ENCODE measurements at places on chromosomes 12 and 14.

DNA sequence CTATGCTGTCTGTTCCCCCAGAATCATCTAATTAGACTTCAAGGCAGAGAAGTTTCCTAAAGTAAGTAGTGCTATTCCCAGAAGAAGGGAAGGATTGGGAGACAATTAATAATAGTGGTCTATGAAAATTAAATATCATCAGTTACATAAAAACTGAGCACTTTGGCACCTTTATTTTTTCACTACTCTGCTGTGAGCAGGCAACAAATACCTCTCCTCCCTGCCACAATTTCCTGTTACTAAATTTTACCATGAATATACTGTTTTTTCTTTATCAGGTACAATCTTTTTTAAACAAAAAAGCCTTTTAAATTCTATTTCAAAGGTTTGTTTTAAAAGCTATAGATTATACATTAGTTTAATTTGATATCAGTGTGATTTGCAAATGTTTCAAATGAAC, 29.4 kb upstream of the KRAS start:
- no peak for ATAC-seq

GRCh38 chr12:110578694-110579534, 4.2 kb downstream of the PPTC7 start:
- ATAC-seq = no peak

- ATAC-seq = no peak
Measured at GRCh38 chr12:42163913-42164312, 19.2 kb upstream of the GXYLT1 start.

- peak; percentile 93 for ATAC-seq
Measured at GRCh38 chr14:22391908-22392565, 197.0 kb downstream of the DAD1 start.

- no peak for ATAC-seq
Measured at GRCh38 chr12:9669534-9669933, at the start of gene CLEC2D. TSS of gene CLEC2D (plus strand) at chr12:9669713. CDS start at chr12:9669735, 22 bp downstream.

DNA sequence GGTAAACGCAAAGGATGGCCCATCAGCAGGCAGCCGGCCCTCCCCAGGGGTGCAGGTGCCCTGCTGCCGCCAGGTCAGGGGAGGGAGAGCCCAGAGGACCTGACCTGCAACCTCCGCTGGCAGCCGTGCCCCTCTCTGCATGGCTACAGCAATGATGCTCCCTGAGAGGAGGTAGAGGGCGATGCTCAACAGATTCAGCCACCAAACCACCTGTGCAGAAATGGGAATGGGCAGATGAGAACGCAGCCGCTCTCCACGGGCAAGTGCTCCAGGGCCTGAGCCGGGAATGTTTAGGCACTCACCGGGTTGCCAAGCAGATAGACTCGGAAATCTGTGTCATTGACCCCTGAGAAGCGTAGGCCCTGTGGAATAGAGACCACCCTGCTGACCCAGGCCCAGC, 8.7 kb upstream of the NGB start:
- no peak for ATAC-seq

DNA sequence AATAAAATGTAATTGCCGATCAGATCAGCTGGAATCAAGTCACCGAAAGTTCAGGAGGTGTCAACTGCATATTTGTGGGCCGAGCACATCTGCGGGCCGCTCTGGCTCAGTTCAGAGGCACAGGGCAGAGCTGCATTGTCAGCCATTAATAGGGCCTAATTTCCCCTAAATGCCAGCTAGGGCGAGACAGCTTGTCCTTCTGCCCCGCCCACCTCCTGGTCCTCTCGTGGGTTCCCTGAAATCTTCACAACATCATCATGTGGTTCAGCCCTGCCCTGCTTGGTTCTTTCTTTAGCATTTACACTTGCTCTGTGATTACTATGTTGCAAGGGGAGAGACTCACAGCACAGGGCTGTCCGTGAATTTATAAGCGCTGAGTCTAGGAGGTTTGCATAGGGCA, 148.9 kb downstream of the CHST11 start:
- peak; percentile 18 for ATAC-seq

- ATAC-seq = no peak
Measured at GRCh38 chr12:19437996-19438395, 1.3 kb upstream of the AEBP2 start.

GRCh38 chr12:103178366-103179080, 221.0 kb downstream of the ASCL1 start:
- ATAC-seq = no peak

DNA sequence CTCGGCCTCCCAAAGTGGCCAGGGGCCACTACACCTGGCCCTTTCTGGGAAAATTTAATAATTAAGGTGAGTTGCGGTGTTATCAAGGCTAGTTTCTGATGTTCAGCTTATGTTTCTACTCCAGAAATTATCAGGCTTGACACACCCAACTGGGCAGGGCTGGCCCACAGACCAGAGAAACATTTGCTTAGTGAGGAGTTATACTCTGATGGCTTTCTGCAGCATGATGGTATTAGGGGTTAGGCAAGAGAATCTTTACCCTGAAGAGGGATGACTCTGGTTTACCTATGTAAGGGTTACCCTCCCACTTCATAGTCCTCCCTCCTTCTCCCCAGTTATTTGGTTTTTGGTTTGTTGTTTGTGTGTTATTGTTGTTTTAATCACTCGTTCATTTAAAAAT, 24.5 kb upstream of the HECTD1 start:
- no peak for ATAC-seq

DNA sequence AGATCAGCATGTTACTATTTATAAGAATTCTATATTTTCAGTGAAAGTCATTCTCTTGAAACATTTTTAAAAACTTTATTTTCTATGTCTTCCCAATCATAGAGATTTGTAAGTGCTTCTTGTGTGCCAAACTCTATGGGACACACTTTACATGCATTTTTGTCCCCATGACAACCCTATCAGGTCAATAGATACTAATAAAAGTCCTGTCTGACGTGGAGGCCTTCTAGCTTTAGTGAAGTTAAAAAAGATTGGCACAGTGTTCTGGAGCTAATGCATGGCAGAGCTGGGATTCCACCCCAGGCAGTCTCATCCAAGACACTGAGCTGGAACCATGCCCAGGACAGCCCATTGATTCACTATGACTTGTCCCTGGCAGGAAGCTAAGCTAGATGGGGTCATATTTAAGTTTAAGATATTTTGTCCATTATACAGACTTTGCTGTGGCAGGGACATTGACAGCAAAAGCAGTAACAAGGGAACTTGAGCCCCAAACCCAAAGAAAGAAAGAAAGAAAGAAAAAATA, 28.1 kb downstream of the TTC6 start:
- no peak for ATAC-seq

GRCh38 chr12:57521525-57522010, 1.1 kb upstream of the MBD6 start:
- no peak for ATAC-seq

DNA sequence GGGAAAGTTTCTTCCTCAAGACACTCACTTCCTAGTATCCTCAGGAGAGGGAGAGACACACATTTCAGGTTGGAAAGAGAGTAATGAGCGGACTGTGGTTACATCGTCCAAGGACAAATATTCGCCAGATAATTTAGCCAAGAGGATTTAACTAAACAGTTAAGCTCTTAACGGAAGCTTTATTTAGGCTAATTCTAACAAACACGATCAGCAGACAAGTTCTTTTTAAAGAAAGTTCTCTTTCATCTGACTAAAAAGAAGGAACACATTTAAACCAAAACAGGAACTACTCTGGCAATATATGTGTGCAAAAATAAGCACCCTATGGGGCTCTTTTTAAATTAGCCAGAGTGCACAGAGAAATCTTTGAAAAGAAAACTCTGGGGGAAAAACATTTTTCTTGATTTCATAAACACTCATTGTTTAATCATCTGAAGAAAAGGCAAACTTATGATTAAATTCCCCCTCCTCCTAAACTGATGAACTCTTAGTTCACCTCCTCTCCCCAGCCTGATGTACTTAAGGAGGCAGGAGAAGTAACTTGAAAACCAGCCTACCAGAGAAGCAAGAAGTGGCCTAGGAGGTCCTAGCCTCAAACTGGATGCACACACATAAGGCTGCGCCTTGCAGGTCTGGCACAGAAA, 13.3 kb upstream of the BTG1 start:
- no peak for ATAC-seq

- no peak for ATAC-seq
Measured at GRCh38 chr14:99377951-99378350, 102.7 kb downstream of the SETD3 start.

- no peak for ATAC-seq
Measured at GRCh38 chr12:106255952-106256351, 8.1 kb upstream of the CKAP4 start.

- ATAC-seq = no peak
Measured at GRCh38 chr12:65656156-65656882, 168.0 kb upstream of the HMGA2 start.

GRCh38 chr14:81265636-81266169, 44.9 kb upstream of the GTF2A1 start:
- ATAC-seq = no peak

DNA sequence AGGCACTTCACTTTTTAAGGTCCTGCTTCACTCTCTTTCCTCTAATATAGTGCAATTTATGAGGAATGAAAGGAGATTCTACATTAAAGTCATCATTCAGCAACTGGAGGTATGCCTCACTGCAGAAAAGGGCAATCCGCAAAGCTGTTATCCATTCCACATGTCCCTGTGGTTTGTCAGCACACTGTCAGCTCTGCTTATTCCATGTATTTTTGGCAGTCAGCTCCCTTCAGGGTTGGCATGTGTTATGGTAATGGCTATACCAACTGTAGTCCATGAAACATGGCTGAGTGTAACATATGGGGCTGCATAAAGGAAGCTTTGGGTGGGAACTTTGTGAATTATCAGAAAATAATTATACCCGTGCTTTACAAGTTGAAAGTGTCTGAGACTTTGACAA, 154.1 kb downstream of the GALC start:
- no peak for ATAC-seq

DNA sequence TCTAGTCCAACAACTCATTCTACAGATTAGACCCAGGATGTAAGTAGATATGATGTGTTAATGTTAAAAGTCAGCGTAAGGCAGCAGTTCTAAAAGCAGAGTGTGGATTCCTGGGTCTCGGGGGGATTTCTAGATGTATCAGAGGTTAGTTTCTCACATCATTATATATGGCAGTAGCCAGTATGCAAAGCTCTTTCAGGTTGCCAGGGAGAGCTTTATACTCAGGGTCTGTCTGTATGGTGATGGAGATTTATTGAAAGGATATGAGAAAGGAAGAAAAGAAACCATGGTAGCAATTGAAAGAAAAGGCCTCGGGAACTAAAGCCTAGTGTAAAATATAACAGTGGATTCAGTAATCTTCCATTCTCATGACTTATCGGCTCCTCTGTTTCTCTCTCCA, 26.2 kb upstream of the PAWR start:
- peak; percentile 100 for ATAC-seq

GRCh38 chr12:41327096-41327895, 139.2 kb downstream of the PDZRN4 start:
- no peak for ATAC-seq

DNA sequence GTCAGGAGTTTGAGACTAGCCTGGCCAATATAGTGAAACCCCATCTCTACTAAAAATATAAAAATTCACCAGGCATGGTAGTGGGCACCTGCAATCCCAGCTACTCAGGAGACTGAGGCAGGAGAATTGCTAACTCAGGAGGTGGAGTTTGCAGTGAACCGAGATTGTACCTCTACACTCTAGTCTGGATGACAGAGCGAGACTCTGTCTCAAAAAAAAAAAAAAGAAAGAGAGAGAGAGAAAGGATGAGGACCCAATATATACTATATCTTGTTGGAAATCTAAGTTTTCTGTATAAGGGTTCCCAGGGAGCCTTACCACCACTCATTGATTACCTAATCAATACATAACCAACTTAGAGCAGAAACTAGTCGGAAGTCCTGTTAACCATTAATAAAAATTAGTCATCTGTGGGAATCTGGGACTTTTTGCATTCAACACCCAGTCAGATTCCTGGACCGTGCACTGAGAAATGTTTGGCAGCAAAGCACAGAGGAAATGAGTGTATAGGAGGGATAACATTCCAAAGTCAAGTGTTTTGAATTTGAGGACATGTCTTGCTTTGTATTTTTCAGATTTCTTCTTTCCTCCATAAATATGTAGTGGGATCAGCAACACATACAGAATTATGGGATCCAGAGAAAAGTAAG, 44.8 kb upstream of the NR2C1 start:
- no peak for ATAC-seq

- peak; percentile 82 for ATAC-seq
Measured at GRCh38 chr14:95516554-95517181, at the start of gene SYNE3. TSS of gene SYNE3 (minus strand) at chr14:95516650. CDS start at chr14:95475821, 40,829 bp downstream.

DNA sequence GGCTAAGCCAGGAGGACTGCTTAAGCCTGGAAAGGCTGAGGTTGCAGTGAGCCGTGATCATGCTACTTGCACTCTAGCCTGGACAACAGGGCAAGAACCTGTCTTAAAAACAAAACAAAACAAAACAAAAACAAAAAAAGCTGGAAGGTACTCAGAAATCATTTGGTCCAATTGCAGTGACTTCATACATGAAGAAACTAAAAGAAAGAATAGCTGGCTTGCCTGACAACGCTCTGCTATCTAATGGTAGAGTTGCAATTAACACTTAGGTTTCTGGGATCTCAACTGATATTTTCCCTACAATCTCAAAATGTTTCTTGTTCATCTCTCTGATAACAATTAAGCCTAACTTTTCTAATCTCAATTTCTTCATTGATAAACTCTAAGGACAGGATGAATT, 13.7 kb downstream of the EEA1 start:
- no peak for ATAC-seq

DNA sequence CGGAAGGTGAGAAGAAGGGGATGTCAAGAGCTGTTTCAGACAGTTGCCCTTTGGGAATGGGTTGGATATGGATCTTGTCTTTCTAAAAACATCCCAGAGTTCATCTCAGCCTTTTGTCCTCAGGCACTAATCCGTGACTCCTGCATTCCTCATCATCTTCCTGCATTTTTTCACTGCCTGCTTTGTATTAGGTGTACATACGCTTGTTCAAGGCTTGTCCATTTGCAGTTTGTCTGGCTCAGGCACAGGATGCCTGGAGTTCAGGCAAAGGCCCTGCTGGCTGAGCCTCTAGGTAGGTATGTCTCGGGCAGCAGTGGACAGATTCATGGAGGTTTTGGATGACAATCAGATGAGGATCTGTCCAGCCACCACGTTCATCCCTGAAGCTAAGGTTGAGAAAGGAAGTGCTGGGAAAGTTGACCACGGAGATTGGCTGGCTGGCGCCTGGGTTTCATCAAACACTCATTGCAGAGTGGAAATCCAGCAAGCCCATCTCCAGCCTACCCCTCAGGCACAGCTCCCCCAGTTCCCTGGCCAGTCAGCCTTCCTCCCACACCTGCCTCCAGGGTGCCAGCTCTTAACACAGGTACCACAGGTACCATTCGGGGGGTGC, 12.4 kb upstream of the TMEM106C start:
- no peak for ATAC-seq

GRCh38 chr14:61151251-61151650, 129.9 kb downstream of the TMEM30B start:
- no peak for ATAC-seq

- ATAC-seq = peak; percentile 92
Measured at GRCh38 chr12:105783983-105784947, 354.5 kb downstream of the NUAK1 start.

Measured in motor neuron (in vitro differentiated cells).